Sciatic nerve (tissue), 2 donors: ENCODE measurements at places on chromosomes 7 and 10. TPM values are rescaled to one million over a fixed set of nuclear protein-coding genes. Genes with fewer than 3 reads are reported as not detected.

GRCh38 chr10:63323701-63324494 lies 141.9 kb downstream of the JMJD1C start:
- no peak for DNase-seq

- DNase-seq = no peak
Measured at GRCh38 chr10:30828680-30829079, 199.1 kb upstream of the LYZL2 start.

DNA sequence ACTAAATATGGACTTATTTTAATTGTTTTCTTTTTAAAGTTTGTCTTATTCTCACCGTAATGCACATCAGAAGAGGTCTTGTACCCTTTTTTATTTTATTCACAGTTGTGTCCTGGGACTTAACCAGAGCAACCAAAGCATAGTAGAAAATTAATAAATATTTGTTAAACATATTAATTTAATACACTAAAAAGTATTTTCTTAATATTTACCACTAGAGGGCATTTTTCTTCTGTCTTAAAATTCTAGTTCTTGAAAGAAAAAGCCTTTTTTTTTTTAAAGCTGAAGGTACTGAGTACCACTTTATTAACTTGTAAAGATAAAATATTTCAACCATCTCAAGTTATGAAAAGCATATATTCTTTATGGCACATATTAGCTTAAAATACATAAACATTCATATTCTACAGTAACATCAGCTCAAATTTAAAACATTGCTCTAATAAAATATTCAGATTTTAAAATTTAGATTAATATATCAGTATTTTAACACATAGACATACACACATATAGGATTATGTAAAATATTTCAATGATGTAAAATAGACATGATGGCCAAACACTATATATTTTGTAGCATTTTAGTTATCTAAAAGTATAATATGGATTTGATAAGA lies 260.4 kb downstream of the SEMA3A start:
- no peak for DNase-seq

DNA sequence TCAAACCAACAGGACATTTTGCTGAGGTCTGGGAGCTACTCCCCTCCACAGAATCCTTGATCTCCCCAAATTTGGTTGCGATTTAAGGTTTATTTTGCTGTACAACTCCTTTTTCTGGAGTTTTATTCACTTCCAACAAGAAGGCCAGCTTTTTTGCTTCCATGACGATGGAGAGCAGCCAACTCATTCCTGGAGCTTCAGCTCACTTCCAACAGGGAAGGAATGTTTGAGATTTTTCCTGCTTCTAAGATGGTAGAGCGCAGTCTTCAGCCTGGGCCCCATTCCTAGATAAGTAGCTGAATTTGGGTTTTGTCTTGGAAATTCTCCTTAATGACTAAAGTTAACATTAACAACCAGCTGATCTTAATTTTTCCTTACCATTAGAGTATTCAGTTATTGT lies 30.9 kb upstream of the CREB3L2 start:
- no peak for DNase-seq

DNA sequence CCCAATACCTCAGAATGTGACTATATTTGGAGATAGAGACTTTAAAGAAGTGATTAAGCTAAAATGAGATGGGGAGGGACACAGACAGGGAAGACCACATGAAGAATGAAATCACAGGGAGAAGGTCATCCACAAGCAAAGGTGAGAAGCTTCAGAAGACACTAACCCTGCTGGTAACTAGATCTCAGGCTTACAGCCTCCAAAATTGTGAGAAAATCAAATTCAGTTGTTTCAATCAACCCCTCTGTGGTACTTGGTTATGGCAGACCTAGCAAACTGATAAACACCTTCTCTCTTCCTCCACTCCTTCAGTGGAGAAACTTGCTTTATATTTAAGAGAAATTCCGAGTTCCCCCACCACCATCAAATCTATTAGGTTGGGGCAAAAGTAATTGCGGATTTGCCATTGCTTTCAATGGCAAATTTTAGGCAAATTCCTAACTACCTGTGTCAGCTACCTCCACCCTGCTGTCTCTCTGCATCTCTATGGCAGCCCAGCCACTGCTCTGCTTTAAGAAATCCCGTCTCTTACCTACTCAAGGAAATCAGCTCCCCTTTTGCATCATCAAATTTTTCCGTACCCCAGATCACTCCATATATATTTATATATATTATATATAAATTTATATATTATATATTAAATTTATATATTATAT lies 38.2 kb downstream of the SEMA3E start:
- no peak for DNase-seq

- no peak for DNase-seq
Measured at GRCh38 chr10:104267721-104268404, 1.1 kb upstream of the GSTO2 start.

GRCh38 chr7:28572321-28573058 lies 160.2 kb downstream of the CREB5 start:
- DNase-seq = no peak

DNA sequence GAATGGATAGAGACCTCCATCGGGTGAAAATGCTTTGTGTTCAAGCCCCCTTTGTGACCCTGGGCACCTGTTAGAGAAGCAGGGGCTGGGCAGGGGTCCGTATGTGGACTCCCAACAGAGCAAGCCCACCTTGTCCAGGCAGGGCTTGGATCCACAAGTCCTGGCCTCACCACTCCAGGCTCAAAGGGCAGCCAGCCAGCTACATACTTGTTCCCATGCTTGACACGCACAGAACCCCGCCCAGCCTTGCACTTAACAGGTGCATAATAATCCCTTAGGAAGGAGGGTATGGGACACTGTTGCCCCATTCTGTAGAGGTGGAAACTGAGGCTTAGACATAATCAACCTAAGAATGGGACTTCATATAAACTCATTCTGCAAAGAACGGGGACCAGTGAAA lies 160.6 kb downstream of the PRKAG2 start:
- DNase-seq = no peak

- no peak for DNase-seq
Measured at GRCh38 chr10:93488956-93489528, 6.9 kb upstream of the MYOF start.

DNA sequence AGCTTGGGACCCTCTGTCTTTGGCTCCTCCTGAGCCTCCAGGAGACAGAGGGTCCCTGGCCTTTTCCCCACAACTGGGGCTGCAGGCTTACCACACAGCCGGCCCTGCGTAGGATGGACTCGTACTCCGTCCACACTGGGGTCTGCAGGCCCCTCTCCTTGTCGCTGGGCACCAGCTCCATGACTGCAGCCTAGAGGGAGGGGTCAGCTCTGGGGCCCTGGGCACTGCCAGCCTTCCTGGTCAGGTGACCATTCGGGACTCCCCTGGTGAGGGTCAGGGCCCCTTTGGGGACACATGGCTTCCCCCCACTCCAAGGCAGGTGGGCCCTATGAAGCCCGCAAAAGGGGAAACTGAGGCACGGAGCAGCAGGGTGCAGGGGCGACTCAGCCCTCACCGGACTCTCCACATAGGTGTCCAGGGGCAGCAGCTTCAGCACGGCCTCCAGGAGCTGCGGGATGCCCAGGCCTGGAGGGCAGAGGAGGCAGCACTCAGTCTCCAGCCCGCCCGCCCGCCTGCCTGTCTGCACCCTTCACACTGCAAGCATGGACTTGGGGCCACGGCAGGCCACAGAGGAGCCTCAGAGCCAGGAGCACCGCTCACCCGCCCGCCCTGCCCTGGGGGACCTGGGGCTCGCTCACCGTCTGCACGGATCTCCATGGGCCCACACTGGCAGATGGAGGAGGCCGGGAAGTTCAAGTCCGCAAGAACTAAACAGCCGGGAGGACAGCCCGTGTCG lies 1.1 kb downstream of the FUOM start:
- DNase-seq = no peak

- DNase-seq = no peak
Measured at GRCh38 chr10:104922810-104923209, 281.7 kb downstream of the SORCS3 start.

GRCh38 chr10:57018452-57018851 lies 657.4 kb upstream of the ZWINT start:
- no peak for DNase-seq

DNA sequence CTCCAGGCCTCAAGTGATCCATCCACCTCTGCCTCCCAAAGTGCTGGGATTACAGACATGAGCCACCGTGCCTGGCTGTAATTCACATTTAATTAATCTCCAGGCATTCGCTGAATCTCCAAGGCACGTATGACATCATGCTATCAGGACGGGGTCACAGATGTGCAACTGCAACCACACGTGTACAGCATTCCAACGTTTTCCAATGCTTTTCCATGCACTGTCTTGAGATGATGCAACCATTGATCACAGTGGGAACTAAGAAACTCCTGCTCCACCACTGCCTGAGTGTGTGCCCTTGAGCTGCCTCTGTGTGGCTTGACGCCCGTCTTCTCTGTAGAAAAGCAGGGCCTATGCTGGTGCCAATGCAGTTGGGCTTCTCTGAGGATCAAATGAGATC lies 119.8 kb upstream of the LYZL2 start:
- DNase-seq = peak; percentile 14

GRCh38 chr10:116241642-116242410 lies 31.2 kb downstream of the GFRA1 start:
- no peak for DNase-seq

GRCh38 chr10:50346942-50347341 lies 95.6 kb upstream of the ASAH2 start:
- DNase-seq = no peak

DNA sequence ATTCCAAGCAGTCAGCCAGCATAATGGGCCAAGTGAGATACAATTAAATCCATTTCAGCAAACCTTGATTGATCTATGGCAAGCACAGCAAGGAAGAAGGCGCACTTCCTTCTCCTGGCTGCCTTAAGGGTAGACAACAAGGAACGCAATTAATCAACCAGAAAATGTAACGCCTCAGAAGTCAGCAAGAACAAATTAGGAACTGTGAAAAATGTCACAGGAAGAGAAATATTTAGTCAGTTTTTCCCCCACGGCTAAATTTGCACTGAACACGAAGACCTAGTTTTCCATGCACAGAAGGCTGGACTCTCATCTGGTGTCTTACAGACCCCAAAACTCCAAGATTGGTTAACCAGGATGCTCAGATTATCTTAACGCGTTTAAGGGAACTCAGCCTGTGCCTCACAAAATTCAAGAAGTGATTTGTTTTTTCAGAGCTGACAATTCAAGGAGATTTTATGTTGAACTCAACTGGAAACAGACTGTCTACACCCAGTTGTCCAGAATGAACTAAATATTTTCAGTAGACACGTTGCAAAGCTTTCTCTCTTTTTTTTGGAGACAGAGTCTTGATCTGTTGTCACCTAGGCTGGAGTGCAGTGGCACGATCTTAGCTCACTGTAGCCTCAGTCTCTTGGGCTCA lies 14.2 kb downstream of the SNX8 start:
- DNase-seq = no peak

GRCh38 chr7:126370038-126370668 lies 882.6 kb downstream of the GRM8 start:
- DNase-seq = no peak

- DNase-seq = no peak
Measured at GRCh38 chr10:35558276-35558675, 46.9 kb upstream of the GJD4 start.

Gene DGKI
- total RNA-seq = 2.3 TPM

Gene CDHR1
- 2.0 TPM for total RNA-seq

Gene LAMTOR4
- total RNA-seq = 114 TPM

Gene TAS2R4
- 5.1 TPM for total RNA-seq

Gene HOXA1
- total RNA-seq = 0.98 TPM

Gene C10orf67
- total RNA-seq = 1.2 TPM

Gene GPAM
- total RNA-seq = 71.9 TPM

Gene NKX1-2
- not detected for total RNA-seq

Gene PTPN20
- total RNA-seq = 5.3 TPM

Gene RNF133
- 1.1 TPM for total RNA-seq

Gene ADAM22
- total RNA-seq = 8.5 TPM
